Uterine smooth muscle cell (primary cell): ENCODE measurements at places on chromosomes 2 and 18. TPM values are rescaled to one million over a fixed set of nuclear protein-coding genes. Genes with fewer than 3 reads are reported as not detected.

ARHGEF33 gene
- total RNA-seq = 0.22 and 1.5 TPM in 2 replicates

WDPCP gene
- 11.4 and 11.5 TPM in 2 replicates for total RNA-seq

GREB1L gene
- 4.2 and 5.0 TPM in 2 replicates for total RNA-seq

TM4SF20 gene
- total RNA-seq = not detected in 2 replicates

DHRS9 gene
- not detected in 2 replicates for total RNA-seq

PTPN18 gene
- total RNA-seq = 11.0 and 16.0 TPM in 2 replicates

TLX2 gene
- total RNA-seq = not detected in 2 replicates

TUBB8B gene
- total RNA-seq = not detected in 2 replicates

CCDC93 gene
- 30.9 and 39.7 TPM in 2 replicates for total RNA-seq

POTEE gene
- under 0.01 and 0.11 TPM in 2 replicates for total RNA-seq

IFIH1 gene
- total RNA-seq = 5.6 and 5.7 TPM in 2 replicates
